ENCODE measurements at places on chromosomes 1 and 21. TPM values are rescaled to one million over a fixed set of nuclear protein-coding genes. Genes with fewer than 3 reads are reported as not detected.

The DMRTA2 gene
- total RNA-seq: not detected

- DNase-seq: no peak
Measured at GRCh38 chr21:41302976-41303375, 13.6 kb upstream of the FAM3B start.

GRCh38 chr1:97056386-97056785 lies 334.8 kb downstream of the PTBP2 start:
- no peak for DNase-seq

DNA sequence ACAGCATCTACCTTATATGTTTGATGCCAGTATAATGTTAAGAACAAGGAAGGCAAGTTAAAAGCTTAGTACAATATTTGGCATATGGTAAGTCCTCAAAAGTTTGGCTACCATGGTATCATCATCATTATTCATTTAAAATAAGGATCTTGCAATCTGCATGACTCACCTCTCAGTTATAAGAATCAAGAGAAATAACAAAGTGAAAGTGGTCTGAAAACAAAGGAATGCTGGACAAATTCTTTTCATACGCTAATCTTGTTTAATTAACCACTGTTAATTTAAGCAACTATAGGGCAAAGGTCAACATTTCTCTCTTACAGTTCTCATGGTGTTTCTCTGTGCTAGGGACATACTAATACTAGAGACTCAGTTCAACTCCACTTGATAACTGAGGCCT lies 13.0 kb upstream of the CLDN19 start:
- no peak for DNase-seq
